ENCODE measurements at places on chromosomes 16 and 17.

- DNase-seq: no peak
These were observed 60.9 kb downstream of the KLHDC4 start for GRCh38 chr16:87704754-87705353.

DNA sequence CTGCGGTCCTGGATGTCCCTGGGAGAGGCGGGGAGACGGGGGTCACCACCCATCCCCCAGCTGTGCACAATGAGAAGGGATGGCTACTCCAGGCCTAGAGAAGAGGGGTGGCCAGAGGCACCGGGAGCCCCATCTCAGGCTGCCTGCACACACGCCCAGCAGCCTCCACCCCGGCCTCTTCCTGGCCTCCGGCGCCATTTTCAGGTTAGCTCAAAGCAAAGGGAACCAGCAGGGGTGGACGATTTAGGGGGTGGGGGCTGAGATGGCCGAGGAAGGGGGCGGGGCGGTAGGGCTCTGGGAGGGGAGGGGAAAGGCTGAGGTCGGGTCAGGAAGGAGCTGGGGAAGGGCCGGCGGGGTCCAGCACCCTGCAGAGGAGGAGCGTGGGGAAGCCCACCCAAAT lies 42.8 kb downstream of the SRCIN1 start:
- no peak for DNase-seq

DNA sequence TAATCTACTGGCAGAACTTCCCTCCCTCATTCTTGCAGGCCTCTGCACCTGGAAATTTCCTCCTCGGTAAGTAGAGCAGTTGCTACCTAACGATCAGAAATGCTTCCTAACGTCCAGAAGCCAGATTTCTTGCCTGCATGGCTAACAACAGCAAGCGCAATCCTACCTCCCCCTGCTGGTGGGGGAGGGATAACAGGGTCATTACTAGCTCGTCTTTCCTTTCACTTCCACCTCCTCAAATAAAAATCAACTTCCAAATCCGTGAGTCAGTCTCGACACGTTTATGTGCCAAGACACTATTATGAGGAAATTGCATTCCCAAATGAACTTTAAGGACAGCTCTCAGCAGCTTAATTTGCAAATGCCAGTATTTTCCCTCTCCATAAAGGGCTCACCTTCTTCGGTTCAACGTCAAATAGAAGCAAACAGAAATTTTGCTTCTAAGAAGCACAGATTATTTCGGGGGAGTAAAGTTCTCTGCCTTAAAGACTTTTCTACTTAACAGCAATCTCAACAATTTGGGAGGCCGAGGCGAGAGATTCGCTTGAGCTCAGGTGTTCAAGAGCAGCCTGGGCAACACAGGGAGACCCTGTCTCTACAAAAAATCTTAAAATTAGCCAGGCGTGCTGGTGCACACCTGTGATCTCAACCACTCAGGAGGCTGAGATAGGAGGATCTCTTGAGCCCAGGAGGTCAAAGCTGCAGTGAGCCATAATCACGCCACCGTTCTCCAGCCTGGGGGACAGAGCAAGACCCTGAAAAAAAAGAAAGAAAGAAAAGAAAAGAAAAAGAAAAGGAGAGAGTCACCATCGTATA lies 188.6 kb upstream of the PSMD7 start:
- peak; percentile 37 for DNase-seq

DNA sequence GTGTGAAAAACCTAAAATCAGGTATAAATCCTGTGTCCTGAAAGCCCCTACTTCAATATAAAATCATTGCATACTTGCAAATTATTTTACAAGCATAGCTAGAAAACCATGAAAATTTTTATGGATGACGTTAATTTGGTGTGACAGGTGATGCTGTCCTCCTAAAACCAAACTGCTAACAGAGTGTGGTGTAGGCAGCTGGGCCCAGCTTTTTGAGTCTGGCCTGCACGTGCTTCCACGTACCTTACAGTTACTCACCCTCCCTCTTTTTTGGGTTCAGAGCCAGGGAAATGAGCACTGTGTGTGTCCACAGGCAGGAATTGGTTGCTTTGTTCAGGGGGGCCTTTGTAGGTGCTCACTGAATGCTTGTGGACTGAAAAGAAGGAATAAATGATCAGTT lies 36.4 kb downstream of the CLEC16A start:
- DNase-seq: no peak

- DNase-seq: no peak
These were observed 114.6 kb downstream of the PITPNC1 start for GRCh38 chr17:67491681-67492024.

GRCh38 chr17:72399608-72400487 lies 279.0 kb downstream of the SOX9 start:
- peak; percentile 5 for DNase-seq

GRCh38 chr17:69961501-69962145 lies 113.4 kb upstream of the KCNJ16 start:
- DNase-seq: no peak

- DNase-seq: no peak
These were observed 28.7 kb downstream of the ARL4D start for GRCh38 chr17:43427362-43428043.

- peak; percentile 66 for DNase-seq
These were observed 56.7 kb upstream of the TOB1 start for GRCh38 chr17:50922721-50923405.

- DNase-seq: no peak
These were observed 11.5 kb downstream of the COX10 start for GRCh38 chr17:14080847-14081251.

DNA sequence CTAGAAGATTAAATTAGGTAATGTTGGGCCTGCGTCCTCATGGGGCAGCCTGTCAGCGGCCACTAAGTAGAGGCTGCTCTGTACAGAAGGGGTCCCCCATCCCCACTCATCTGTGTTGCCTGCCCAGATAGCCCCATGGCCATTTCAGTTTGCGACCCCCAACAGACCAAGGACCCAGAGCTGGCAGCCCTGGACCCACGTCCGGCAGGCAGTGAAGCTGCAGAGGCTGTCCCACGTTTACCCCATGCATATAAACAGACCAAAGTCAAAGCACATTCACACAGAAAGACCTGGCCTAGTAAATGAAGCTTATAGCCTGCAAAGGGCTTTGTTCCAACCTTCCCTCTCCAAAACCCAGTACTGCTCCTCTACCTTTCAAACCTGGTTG lies 4.6 kb downstream of the PDF start:
- DNase-seq: no peak

- no peak for DNase-seq
These were observed 246.9 kb downstream of the PRKCA start for GRCh38 chr17:66549311-66549704.

GRCh38 chr16:50502616-50503011 lies 45.6 kb upstream of the NKD1 start:
- DNase-seq: no peak

GRCh38 chr17:58786586-58787295 lies 31.1 kb downstream of the PPM1E start:
- DNase-seq: peak; percentile 4

GRCh38 chr16:16045879-16046278 lies 96.5 kb downstream of the ABCC1 start:
- DNase-seq: no peak

- DNase-seq: no peak
These were observed 661 bp downstream of the RFWD3 start for GRCh38 chr16:74666010-74666421.

GRCh38 chr16:66502020-66502913 lies 47.7 kb downstream of the TK2 start:
- peak; percentile 83 for DNase-seq

DNA sequence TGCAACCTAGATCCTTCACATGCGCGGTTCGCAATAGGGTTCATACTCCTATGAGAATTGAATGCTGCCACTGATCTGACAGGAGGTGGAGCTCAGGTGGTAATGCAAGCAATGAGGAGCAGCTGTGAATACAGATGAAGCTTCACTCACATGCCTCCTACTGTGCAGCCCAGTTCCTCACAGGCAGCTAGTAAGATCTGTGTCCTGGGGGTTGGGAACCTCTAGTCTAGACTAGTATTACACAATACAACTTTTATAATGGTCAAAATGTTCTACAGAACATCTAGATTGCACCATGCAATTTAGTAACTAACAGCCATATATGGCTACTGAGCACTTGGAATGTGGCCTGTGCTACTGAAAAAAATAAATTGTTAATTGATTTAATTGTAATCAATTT lies 26.7 kb downstream of the ABCA5 start:
- no peak for DNase-seq
